Osteoblast (primary cell): ENCODE measurements at places on chromosomes 4 and X. TPM values are rescaled to one million over a fixed set of nuclear protein-coding genes. Genes with fewer than 3 reads are reported as not detected.

GRCh38 chr4:31905363-31905762 is 1185.2 kb downstream of the PCDH7 start:
- H3K27ac ChIP-seq: no peak overlapping the region

Gene PLAC8
- 0.59 and 0.72 TPM in 2 replicates for total RNA-seq

DNA sequence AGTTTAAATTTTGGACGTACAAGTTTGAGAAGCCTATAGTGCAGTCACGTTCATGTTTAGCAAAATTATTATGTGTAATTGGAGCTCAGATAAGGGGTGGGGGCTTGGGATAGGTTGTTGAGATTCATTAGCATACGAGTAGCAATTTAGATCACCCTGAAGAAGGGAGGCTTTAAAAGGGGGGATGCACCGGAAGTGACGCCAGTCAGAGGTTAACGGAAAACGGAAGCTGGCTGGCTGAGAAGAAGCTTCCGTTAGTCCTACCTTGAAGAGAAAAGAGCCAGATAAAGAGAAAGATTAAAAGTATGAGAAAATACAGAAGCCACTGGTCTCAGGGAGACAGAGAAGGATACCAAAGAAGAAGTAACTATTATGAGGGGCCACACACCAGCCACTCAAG is 1.1 kb upstream of the NXT2 start:
- peaks cover 8% of the 10 kb centered on the region for H3K4me1 ChIP-seq
- no peaks in the 10 kb centered on the region for H3K36me3 ChIP-seq
- H3K4me3 ChIP-seq: no peak overlapping the region
- no peak overlapping the region for H3K27ac ChIP-seq

GRCh38 chr4:107693132-107693531 is 26.9 kb downstream of the PAPSS1 start:
- H3K4me1 ChIP-seq: peaks cover 13% of the 10 kb centered on the region
- no peak overlapping the region for H3K4me3 ChIP-seq
- H3K36me3 ChIP-seq: peaks cover 3% of the 10 kb centered on the region
- no peaks in the 10 kb centered on the region for H3K27me3 ChIP-seq
- no peak for DNase-seq

- H3K36me3 ChIP-seq: no peaks in the 10 kb centered on the region
- no peaks in the 10 kb centered on the region for H3K4me1 ChIP-seq
- no peak overlapping the region for H3K4me3 ChIP-seq
- H3K27me3 ChIP-seq: peaks cover 16% of the 10 kb centered on the region
These were observed 110.1 kb downstream of the PJA1 start for GRCh38 chrX:69055193-69055592.
